Chondrocyte (in vitro differentiated cells): ENCODE measurements at places on chromosomes 3 and 15.

- H3K36me3 ChIP-seq, result no peaks in the 10 kb centered on the region
- H3K4me3 ChIP-seq, result no peak overlapping the region
- peaks cover 14% of the 10 kb centered on the region for H3K4me1 ChIP-seq
- DNase-seq, result no peak
- H3K27me3 ChIP-seq, result no peaks in the 10 kb centered on the region
These were observed 102.0 kb downstream of the FAM43A start for GRCh38 chr3:194787650-194788049.

DNA sequence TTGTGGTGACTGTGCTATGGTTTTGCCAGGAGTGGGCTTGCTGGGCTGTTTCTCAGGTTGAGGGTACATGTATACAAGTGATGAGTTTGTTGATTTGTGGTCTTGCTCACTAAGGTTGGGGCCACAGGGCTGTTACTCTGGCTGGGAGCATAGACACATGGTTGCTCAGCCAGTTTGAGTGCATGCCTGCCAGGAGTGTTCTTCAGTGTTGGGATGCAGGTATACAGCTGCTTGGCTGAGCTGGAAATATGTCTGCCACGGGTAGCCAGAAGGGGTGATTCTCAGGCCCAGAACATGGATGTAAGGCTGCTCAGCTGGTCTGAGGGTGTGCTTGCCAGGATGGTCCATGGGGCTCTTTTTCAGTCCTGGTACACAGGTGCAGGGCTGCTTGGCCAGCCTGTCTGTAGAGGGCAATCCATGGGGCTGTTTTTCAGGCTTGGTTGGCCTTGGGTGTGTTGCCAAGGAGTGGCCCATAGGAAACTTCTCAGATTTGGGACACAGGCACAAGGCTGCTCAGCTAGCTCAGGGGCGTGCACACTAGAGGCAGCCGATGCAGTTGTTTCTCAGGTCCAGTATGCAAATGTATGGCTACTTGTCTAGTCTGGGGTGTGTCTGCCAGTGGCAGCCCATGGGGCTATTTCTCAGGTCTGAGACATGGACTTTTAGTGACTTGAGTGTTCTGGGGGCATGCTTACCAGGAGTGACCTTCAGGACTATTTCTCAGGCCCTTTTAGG, 5.3 kb upstream of the ARHGAP31 start:
- no peaks in the 10 kb centered on the region for H3K27me3 ChIP-seq
- H3K27ac ChIP-seq, result no peak overlapping the region
- peak; percentile 27 for DNase-seq

- no peak for DNase-seq
- H3K27ac ChIP-seq, result no peak overlapping the region
- no peak overlapping the region for H3K4me3 ChIP-seq
- H3K27me3 ChIP-seq, result no peaks in the 10 kb centered on the region
- no peaks in the 10 kb centered on the region for H3K36me3 ChIP-seq
These were observed 13.2 kb downstream of the P2RY14 start for GRCh38 chr3:151265166-151265565.

GRCh38 chr15:71230303-71230702, 115.0 kb downstream of the THSD4 start:
- H3K27ac ChIP-seq, result no peak overlapping the region
- no peaks in the 10 kb centered on the region for H3K36me3 ChIP-seq
- H3K27me3 ChIP-seq, result peaks cover 3% of the 10 kb centered on the region
- DNase-seq, result no peak
- no peaks in the 10 kb centered on the region for H3K4me1 ChIP-seq

DNA sequence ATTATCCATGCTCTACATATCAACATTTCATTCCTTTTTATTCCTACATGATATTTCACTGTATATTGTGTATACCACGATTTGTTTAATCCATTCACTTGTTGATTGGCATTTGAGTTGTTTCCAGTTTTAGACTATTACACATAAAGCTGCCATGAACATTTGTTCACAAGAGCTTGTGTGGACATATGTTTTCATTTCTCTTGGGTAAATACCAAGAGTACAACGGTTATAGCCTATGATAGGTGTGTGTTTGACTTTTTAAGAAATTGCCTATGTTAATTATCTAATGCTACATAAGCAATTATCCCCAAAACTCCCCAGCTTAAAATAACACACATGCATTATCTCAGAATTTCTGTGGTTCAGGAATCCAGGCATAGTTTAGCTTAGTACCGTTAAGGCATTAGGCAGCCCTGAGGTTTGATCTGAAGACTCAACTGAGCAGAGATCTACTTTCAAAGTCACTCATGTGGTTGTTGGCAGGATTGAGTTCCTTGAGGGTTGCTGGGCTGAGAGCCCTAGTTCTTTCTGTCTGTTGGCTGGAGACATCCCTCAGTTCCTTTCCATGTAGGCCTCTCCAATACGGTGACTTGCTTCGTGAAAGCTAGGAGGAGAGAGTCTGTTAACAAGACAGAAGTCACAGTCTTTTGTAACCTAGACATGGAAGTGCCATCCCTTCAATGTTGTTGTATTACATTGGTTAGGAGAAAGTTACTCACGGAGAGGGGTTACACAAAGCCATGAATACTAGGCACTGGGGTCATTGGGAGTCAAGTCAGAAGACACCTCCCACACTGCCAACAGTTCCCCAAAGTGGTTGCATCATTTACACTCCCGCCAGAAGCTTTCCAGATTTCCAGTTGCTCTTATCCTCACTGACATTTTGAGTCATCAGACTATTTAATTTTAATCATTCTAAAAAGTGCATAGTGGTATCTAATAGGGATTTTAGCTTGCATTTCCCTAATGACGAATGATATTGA, 21.0 kb upstream of the PCSK6 start:
- H3K4me1 ChIP-seq, result no peaks in the 10 kb centered on the region
- peaks cover 8% of the 10 kb centered on the region for H3K27me3 ChIP-seq
- H3K27ac ChIP-seq, result no peak overlapping the region

- peaks cover 16% of the 10 kb centered on the region for H3K36me3 ChIP-seq
- no peaks in the 10 kb centered on the region for H3K27me3 ChIP-seq
- no peak overlapping the region for H3K27ac ChIP-seq
- no peaks in the 10 kb centered on the region for H3K4me1 ChIP-seq
These were observed 68.2 kb downstream of the TFDP2 start for GRCh38 chr3:142081178-142081577.
